ENCODE measurements at places on chromosomes 1 and 21.

- no peak for DNase-seq
These were observed 467.4 kb upstream of the VAMP3 start for GRCh38 chr1:7303554-7304317.

DNA sequence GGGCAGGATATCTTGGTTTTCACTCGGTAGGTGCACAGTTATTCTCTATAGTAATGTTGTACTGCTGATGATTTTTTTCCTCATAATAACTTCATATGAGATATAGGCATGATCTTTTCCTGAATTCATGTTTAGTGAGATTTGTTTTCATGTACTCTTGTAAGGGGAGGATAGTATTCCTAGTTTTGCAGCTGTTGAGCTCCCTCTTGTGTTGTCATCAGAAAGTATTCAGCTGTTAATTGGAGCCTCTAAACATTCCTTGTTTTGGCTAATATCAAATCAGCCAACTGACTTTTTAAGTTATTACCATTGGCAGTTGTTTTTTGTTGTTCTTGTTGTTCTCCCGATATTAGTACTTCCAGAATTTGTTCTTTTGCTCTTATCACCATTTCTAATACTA is 24.4 kb downstream of the OR10R2 start:
- DNase-seq: no peak

DNA sequence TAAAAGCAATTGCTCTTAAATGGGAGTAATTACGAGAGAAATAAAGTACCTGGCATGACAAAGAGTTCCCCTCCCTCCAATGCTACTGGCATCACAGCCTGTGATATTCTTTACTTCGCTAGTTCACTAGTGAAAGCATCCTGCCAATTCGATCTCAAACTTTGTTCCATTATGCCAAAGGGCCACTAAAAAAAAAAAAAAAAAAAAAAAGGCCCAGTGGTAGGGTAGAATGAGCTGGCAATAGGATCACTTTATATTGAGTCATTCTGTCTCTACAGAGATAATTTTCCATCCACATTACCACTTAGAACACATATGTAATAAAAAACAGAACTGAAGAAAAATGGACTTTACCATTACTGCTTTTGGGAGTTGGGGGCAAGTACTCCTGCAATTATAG is 11.2 kb downstream of the PUM1 start:
- DNase-seq: peak; percentile 46

GRCh38 chr1:204520834-204521709 is 4.9 kb downstream of the MDM4 start:
- DNase-seq: peak; percentile 8

DNA sequence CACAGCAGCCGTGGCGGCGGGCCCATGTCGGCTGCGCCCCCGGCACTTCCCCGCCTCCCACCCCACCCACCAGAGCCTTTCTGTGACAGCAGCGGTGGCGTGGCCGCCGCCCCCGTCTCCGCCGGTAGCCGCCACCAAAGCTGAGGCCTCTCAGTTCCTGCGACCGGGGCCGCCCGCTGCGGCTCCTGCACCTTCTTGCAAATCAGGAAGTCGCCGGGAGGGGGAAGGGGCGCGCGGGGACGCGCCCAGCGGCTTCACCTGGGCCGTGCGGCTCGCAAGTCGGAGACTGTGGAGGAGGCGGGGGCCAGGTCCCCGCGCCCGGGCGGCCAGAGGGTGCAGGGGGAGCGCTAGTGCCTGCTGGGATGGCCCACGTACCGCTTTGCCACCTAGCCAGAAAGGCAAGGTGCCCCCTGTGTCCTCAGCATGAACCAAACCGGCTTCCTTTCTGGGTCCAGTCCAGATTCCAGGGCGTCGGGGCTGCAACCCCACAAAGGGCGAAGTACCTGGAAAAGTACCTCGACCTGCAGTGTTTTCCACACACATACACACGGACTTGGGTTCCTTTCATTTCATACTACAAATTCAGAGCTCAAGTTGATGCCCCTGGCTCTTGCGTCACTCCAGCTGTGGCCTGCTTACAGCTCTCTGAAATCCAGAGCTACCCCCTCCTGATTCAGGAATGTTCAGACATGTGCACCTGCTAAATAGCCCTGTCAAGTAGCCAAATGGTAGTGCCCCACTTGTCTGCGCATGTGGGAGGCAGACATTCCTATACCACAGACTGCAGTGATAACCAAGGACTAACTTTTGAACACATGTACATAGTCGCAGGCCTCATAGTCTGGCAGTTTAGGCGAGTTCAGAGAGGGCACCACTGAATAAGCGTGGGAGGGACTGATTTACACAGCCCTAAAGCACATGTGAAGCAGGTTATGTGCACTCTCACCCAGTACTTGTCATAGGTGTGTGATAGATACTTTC is at the start of gene DENND1B:
DENND1B (minus strand) TSS at position 199 of the 981 bp plus-strand sequence. CDS start 325 bp downstream, outside the sequence.
- DNase-seq: peak; percentile 21

- DNase-seq: no peak
These were observed 54.1 kb upstream of the GPR37L1 start for GRCh38 chr1:202068596-202068995.

GRCh38 chr1:145960468-145961108 is 2.8 kb upstream of the LIX1L start:
- peak; percentile 64 for DNase-seq

DNA sequence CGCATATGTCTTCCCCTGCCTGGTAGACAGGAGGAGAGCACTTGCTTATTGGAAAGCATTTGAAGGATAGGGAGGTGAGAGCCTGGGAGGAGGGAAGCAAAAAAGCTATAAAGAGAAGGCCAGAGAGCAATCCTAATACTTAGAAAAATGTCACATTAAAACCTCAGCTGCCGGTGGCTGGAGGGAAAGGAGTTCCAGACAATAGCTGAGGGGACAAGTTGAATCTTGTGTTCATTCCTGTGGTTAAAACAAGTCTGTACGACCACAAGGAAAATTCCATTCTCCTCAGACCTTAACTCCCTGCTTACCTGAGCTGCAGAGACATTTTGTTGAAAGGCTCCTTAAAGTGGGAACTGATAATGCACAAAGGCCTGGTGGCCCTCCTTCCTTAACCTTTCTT is 218.8 kb upstream of the CAMK1G start:
- DNase-seq: no peak

DNA sequence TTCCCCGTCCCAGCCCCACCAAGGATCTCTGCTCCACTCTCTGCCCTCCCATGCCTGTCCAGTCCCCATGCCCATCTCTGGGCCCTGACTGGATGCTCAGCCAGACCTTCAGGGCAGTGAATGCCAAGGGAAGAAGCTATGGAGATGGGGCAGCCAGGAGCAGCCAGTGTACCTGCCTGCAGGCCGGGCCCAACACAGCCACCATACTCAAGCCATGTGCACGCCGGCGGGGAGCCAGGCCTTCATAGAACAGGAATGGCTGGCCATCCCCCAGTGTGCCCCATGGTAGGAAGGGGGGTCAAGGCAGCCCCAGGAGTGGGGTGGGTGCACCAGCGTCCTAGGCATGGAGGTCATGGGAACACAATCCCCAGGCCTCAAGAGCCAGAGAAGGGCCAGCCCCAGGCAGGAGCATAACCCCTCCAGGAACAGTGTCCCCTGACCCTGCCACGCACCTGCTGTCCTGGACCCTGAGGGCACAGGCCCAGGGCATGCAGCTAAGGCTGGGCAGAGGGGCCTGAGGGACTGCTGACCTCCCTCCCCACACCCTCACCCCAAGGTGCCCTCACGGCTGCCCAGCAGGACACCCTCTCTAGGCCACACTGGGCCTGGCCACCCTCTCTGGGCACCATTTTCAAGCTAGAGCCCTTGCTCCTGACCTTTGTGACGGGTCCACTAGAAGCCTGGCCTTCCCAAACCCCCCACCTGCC is 20.3 kb upstream of the ARF1 start:
- no peak for DNase-seq

- no peak for DNase-seq
These were observed 236.6 kb downstream of the DSCAM start for GRCh38 chr21:40610345-40610744.

- peak; percentile 92 for DNase-seq
These were observed 14.8 kb upstream of the PAQR6 start for GRCh38 chr1:156262461-156263287.

DNA sequence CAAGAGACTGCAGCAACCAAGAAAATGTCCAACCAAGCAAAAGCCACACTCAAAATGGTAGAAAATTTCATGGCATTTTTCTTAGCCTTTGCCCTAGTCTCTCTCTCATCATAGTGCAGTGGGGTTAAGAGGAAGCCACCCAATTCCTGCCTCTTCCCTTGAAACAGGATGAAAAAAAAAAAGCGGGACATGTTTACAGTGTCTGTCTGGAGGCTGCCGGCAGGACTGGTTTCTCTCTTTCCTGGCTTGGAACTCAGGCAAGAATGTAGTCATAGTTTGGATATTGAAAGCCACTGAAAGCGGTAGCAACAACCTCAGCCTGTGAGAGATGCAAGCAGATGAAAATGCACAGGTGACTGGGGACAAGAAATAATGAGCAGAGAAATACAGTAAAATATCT is 13.3 kb upstream of the TNFSF18 start:
- DNase-seq: no peak

GRCh38 chr1:32703479-32704291 is 1.1 kb upstream of the SYNC start:
- peak; percentile 92 for DNase-seq

DNA sequence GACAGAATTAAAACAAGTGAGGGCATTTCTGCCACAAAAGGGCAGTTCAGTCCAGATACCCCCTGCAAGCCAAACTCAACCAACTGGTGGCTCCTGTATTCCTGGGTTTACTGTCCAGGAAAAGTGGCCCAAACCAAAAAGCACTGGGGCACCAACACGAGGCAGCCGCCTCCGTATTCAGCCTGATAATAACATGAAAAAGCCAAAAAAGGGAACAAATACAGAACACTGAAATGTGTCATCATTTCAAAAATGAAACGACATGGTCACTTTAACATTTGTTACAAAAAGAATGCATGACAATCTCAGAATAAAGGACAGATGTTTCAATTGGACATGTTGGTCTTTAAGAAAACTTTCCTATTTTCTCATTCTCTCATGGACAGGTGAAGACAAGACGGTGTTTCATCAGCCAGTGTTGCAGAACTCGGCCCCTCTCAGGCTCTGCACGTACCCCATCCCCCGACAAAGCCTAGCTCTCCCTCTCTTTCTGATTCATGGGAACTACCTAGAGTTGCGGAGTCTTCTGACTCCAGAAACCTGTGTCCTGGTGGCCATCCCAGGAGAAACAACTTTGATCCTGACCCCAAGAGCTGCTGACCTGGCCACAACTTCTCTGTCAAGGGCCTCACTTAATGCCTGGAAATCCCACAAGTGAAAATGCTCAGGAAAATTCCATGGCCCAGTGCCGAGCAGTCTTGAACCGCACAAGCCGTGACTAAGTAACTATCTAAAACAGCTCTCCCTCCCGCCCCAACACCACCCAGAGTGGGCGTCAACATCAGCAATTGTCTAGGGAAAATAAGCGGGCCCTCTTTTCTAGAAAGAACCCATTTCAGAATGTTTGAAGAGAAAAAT is 27.1 kb downstream of the ZBTB17 start:
- DNase-seq: peak; percentile 93

DNA sequence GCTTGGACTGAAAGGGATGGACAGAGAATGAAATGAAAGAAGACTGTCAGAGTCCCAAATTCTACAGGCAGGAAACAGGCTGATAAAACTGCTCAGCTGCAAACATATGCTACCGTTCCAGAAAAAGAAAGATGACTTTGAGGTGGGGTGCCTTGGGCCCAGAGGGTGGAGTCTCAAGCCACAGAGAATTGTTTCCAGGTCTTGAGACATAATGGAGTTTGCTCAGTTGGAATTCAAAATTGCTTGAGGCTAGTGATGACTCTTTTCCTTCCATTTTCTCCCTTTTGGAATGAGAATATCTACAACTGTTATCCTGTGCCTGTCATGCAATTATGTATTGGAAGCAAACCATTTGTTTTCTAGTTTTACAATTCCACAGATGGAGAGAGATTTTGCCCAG is 23.6 kb upstream of the PSEN2 start:
- DNase-seq: peak; percentile 59

- no peak for DNase-seq
These were observed 32.0 kb upstream of the PRDX6 start for GRCh38 chr1:173445164-173445563.

- no peak for DNase-seq
These were observed 645.0 kb upstream of the PTBP2 start for GRCh38 chr1:96076589-96076988.

- no peak for DNase-seq
These were observed 44.8 kb downstream of the PRDM15 start for GRCh38 chr21:41834252-41834925.

GRCh38 chr1:176205332-176205914 is 1.7 kb downstream of the COP1 start:
- DNase-seq: no peak

DNA sequence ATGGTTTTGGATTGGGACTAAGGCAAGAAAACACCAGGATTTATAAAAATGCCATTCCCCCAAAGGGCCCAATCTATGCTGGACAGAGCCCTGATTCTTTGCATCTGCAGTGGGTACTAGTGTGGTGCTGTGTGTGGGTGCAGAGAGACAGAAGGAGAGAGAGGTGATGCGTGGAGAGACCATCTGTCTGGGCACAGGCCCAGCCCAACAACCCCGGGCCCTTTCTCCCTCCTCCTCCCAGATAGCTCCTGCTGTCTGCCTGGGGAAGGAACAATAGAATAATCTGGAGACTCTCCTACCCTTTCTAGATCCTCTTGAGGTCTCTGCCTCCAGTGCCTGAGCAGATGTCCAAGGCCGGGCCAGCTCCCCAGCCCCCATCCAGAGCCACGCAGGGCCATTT is 15.1 kb downstream of the KIAA1614 start:
- DNase-seq: no peak

DNA sequence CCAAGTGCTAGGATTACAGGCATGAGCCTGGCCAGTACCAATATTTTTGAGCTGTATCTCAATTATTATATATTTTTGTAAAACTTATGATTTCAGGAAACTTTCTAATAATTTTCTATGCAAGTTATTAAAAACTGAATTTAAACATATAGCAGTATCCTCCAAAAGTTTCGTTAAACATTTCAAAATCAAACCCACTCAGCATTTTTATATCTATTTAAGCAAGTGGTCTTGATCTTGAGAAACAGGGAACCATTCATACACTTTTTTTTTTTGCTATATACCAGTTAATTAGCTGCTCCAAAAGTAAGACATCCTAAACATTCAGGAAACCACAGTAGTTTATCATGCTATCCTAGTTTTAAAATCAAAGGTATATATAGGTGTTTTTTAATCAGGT is 22.0 kb downstream of the SHCBP1L start:
- DNase-seq: no peak

- peak; percentile 77 for DNase-seq
These were observed 219.2 kb downstream of the RERE start for GRCh38 chr1:8598060-8598724.

Measured in AG08395 (cell line).